Mesenchymal stem cell (in vitro differentiated cells and primary cell): ENCODE measurements at places on chromosomes 1 and 21.
A peak's percentile ranks its signal among the peaks of the same experiment; 100 is the strongest.

DNA sequence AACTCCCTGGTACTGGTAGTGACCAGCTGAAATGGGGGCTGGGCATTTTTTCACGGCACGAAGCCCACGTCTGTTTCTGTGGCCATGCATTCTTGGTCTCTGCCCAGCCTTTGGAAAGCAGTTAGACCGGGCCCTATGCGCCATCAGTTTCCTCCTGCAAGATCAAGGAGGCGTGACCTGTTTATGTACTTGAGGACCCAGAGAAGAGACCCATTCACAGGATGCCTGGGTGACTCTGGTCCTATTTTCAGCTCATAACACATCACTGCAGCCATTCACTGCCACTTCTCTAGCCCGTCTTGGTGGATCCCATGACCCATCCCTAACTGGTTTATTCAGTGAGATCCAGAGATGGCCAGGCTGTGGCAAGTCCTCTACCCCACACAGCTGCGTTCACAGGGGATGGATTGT is 70.4 kb downstream of the SPSB1 start:
- no peak for DNase-seq

- peak; percentile 15 for DNase-seq
Observed at GRCh38 chr1:30965924-30966599, 57.5 kb upstream of the SDC3 start.

DNA sequence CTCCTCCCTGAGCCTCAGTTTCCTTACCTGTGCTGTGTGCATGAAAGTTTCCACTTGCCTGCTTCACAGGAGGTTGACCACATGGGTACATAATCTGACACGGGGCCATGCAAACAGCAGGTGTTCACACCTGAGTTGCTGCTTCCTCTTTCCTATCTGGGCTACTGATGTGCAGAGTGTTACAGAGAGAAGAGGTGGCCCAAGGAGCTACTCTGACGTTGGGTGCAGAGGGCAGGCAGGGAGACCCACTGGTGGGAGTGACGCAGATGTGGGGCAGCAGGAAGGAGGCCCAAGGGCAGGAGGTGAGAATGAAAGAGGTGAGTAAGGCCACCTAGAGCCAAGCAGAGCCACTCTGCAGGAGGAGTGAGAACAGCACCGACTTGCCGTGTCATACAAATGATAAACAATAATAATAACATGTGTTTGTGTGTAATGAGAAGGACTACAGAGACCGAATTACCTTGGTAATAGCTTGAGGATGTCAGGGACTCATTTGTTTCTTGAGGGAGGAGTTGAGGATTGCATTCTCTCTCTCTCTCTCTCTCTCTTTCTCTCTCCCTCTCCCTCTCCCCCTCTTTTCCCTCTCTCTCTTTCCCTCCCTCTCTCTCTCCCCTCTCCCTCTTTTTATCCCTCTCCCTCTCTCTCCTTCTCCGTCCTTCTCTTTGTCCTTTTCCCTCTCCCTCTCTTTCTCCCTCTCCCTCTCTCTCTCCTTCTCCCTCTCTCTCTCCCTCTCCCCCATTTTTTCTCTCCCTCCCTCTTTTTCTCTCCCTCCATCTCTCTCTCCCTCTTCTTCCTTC is 87.4 kb upstream of the IGSF21 start:
- no peak for DNase-seq

GRCh38 chr1:26686795-26687194 is 9.0 kb upstream of the ARID1A start:
- peak; percentile 45 for DNase-seq

DNA sequence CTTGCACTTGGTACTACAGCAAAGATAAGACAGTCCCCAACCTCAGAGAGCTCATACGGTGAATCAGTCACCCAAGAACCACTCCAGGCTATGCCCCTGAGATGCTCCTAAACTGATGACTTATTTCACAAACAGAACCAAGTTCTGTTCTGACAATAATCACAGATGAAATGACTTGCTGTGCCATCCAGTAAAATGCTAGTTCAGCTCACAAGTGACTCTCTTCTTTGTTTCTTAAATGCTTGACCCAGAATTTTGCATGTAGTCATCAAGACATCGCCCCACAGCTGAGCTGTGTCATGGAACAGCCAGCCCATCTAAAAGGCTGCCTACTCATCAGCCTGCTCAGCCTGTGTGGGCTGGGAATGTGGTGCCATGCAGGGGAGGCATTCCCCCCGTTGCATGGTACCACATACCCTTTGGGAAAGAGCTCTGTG is 6.1 kb upstream of the SLC19A2 start:
- DNase-seq: no peak

GRCh38 chr1:197859024-197859423 is 43.4 kb upstream of the C1orf53 start:
- DNase-seq: no peak

DNA sequence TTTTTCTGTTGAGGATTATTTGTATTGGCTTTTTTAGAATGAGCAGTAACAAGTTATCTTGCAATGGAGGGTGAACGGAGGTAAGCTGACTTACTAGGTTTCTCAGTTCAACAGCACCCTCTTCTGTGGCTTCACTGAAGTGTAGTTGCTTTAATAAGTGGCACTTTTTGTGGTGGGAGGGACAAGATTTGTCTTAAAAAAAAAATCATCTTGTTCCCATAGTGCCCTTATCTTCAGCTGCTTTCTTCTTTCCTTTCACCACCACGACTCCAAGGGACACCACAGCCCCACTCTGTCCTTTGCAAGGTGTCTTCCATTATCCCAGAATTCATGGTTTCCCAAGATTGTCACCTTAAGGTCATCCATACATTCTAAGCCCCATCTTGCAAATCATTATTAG is 92.9 kb downstream of the PIGK start:
- DNase-seq: peak; percentile 70

DNA sequence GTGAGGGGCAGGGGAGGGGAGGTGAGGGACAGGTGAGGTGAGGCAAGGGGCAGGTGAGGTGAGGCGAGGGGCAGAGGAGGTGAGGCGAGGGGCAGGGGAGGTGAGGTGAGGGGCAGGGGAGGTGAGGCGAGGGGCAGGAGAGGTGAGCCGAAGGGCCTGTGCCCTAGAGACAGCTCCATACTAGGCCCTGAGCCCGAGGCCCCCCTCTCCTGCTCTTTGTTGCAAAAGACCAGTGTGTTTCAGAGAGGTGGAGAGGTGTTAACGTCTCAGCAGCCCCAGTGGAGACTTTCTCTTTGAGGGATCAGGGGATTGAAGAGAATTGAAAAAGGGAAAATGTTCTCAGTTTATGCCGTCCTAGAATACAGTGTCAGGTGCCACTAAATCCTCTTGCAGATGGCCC is 44.2 kb downstream of the EPHB2 start:
- no peak for DNase-seq

GRCh38 chr1:81706650-81707435 is 93.9 kb upstream of the ADGRL2 start:
- peak; percentile 56 for DNase-seq

GRCh38 chr21:41480086-41480690 is 27.8 kb downstream of the TMPRSS2 start:
- no peak for DNase-seq

DNA sequence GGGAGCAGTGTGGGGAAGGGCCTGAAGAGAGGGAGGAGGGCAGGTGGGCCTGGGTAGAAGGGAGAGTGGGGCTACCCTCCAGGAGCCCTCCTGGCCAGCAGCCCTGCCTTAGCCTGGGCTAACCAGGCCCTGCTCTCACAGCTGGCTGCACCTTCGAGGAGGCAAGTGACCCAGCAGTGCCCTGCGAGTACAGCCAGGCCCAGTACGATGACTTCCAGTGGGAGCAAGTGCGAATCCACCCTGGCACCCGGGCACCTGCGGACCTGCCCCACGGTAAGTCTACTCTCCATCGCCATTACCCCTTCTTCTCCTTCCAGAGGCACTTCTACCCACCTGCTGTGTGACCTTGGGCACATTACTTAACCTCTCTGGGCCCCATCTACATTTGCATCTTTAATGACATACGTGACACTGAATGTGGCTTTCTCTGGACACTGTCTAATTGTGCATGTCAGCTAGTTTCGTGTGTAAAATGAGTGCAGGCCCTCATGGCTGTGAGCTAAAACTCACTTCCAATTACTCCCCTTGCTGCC is 18.9 kb downstream of the PTPRU start:
- no peak for DNase-seq

DNA sequence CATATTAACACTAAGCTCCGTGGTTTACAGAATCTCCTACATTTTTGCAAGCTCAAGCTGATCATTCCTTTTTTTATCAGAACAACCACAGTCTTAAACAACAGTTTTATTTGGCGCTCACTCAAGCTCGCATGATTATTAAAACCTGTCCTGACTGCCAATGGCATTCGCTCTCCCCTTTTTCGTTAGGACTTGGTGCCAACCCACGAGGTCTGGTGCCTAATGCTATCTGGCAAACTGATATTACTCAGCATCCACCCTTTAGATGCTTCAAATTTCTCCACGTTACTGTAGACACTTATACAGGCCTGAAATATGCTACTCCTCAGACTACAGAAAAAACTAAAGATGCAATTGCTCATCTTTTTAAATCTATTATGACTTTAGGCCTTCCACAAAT is 23.0 kb upstream of the ITLN1 start:
- no peak for DNase-seq

DNA sequence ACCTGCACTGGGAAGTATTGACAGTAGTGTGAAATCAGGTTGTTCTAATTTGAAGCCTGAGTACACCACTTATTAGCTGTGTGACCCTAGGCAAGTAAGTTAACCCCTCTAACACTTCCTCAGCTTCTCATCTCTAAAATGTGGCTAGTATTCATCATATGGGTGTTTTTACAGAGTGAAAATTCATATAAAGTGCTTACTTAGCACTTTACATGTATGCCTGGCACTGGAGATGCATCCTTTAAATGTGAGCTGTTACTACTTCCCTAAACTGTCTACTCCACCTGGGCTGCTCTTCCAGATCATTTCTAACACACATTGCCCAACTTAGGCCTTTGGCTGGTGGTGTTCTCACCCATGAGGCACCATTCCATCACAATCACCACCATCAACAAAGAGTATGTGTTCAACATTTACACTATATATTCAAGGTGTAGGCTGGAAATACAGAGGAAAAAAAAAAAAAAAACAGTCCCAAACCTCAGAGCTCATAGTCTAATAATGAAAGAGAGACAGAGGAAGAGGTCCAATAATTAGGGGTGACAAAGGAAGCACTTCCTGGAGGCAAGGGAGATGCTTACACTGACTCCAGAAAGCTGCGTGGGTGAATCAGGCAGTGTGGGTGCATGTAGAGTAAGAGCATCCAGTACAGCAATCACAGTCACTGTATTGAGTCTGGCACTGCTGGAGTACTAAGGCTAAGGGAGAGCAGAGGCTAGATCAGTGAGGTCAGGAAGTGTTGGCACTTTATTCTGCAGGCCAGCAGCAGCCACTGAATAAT is 3.6 kb downstream of the STX6 start:
- no peak for DNase-seq

DNA sequence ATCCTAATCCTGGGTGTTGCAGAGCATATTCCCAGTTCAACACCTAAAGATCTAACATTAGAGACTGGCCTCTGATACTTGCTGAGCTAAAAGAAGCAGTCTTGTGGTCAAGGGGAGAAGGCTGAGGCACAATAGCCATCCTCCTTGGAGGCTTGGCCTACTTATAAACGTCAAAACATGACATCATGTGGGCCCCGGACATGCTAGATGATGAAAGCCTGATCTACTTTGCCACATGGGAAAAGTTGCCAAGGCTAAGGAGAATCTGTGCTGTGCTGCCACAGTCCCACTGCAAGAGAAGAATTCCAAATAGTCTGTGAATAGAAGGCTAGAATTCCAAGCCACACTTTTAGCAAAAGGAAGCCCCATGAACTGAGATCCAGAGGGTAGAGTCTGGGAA is 43.9 kb upstream of the SAMD13 start:
- DNase-seq: no peak

- no peak for DNase-seq
Observed at GRCh38 chr1:63934697-63935096, 160.9 kb downstream of the ROR1 start.

DNA sequence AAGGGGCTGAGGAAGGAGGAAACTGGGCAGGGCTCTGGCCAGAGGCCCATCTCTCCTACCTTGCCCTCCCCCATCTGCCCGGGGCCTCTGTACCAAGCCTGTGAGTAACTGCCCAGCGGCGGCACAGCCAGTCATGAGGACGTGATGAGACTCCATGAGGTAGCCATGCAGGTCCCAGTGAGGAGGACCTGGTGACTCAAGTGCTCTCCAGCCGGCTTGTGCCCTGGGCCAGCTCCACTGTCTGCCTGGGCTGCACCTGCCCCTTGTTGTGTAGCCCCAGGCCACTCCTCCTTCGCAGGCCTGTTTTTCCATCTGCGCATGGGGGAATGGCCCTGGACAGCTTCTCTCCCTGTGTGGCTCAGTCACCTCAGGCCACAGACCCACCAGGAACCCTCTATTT is 42.0 kb upstream of the PADI1 start:
- no peak for DNase-seq

DNA sequence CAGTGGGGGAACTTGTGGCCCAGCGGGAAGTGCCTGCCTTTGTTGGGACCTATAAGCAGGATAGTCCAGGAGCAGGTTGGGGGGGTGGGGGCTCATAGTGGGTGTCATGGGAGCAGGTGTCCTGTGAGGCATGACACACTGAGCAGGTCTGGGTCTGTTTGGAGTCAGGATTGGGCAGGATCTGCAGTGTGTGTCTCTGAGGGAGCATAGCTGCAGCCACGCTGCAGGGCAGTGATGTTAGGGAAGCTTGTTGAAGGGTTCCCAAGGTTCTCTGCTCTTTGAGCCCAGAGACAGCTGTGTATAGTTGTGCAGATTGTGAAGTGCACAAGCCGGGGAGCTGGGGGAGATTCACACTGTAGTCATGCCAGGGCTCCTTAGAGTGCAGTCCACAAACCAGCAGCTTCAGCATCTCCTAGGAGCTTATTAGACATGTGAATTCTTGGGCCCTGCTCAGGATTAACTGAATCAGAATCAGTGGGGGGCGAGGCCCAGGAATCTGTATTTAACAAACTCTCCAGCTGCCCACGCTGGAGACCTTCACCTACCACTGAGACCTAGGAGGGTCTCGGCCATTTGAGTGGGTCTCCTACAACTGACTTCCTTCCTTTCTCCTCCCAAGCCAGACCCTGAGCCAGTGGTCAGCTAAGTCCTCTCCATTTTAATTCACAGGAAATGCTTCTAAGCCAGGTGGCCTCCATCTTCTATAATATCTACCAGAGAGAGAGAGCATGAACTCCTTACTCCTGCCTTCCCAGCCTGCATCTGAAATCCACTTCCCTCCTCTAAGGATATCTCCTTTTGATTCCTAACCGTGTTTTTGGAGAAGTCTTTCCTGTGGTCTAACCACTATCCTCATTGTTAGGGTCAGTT is 11.1 kb downstream of the INSRR start:
- no peak for DNase-seq

- no peak for DNase-seq
Observed at GRCh38 chr1:66084442-66084841, 291.7 kb downstream of the PDE4B start.
